ENCODE measurements at places on chromosomes 2 and 18.

GRCh38 chr2:29223851-29224692, 108.9 kb downstream of the CLIP4 start:
- no peak for ATAC-seq

GRCh38 chr2:105952131-105952530, 207.4 kb downstream of the NCK2 start:
- ATAC-seq = no peak

GRCh38 chr2:146108993-146109392, 1589.1 kb upstream of the ZEB2 start:
- ATAC-seq = no peak

DNA sequence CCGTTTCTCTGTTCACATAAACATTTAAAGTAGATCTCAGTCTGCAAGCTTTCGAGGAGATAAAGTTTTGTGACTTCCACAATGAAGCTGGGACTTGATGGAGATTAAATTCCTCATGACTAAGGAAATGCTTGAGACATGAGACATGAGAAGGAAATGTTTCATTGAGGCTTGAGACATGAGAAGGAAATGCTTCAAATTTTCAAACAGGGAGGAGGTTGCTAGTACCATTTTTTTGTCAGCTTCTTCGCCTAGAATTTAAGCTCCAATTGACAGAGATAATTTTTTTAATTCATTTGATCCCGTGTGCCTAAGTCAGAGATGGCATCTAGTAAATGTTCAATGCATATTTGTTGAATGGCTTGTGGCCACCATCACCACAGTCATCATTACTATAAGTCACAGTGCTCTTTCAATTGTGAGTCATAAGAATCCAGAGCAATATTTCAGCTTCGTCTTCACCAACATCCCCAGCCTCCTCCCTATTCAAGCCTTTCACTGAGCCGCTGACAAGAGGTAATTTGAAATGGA, 543 bp upstream of the MARCHF4 start:
- peak; percentile 34 for ATAC-seq

- no peak for ATAC-seq
Measured at GRCh38 chr2:222756951-222757650, 85.6 kb downstream of the MOGAT1 start.

GRCh38 chr18:48987821-48988220, 37.1 kb upstream of the SMAD7 start:
- no peak for ATAC-seq

DNA sequence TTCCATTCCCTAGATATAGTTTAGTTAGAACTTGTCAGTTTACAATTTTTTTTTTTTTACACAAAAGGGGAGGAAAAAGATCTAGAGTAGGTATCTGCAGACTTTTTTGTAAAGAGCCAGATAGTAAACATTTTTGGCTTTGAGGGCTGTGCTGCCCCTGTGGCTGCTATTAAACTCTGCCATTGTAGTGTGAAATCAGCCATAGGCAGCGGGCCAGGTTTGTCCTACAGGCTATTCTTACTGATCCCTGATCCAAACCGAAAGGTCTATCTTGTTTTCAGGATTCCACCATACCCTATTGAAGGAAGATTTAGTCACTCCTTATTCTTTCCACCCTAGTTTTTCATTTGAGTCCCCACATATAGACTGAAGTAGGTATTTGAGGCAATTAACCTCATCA, 203.4 kb downstream of the RND3 start:
- no peak for ATAC-seq
